Activated CD4-positive, alpha-beta T cell treated with anti-CD3 and anti-CD28 coated beads, Interleukin-2, amount 50 U/mL, for 4 hours (primary cell): ENCODE measurements at places on chromosomes 7 and 10.

DNA sequence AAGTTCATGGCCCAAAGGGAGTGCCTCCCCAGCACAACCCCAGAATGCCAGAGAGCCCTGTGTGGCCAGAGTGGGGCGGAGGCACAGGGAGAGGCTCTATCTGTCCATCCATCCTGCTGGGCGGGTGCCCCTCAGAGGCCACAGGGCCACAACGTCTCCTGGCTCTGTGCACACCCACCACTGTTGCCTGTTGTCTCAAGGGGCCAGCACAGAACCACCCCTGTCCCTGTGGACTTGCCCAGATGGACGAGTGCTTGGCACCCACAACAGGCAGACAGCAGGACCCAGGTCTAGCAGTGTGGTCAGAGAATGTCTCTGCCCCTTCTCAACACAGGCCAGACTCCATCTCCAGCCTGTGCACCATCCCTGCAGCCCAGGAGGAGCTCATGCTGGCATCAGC, 92.8 kb downstream of the PAXIP1 start:
- no peak for DNase-seq

GRCh38 chr7:117873310-117874190, at the start of gene CTTNBP2:
Gene CTTNBP2 (minus strand): TSS chr7:117873441. CDS start chr7:117873415, 26 bp downstream.
- DNase-seq = no peak

- no peak for DNase-seq
These were observed 40.7 kb downstream of the PIK3CG start for GRCh38 chr7:106905734-106906133.

GRCh38 chr10:118983263-118983662, 46.3 kb upstream of the NANOS1 start:
- DNase-seq = no peak

DNA sequence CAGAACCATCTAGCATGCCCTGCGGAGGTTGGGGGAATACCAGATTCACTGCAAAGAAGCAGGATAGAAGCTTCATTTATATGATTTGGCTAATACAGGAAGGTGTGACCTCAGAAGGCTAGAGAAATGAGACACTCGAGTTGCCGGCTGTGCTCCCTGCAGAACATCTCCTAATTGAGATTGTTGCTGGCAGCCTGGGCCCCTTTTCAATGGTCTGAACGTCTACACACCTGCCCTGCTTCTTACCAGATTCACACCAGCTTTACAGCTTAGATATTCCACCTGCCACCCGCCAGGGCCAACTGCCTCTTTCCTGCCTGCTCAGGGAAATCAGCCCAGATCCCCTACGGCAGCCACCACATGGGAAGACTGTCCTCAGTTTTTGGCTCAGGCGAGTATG, 475.3 kb upstream of the AUTS2 start:
- no peak for DNase-seq

DNA sequence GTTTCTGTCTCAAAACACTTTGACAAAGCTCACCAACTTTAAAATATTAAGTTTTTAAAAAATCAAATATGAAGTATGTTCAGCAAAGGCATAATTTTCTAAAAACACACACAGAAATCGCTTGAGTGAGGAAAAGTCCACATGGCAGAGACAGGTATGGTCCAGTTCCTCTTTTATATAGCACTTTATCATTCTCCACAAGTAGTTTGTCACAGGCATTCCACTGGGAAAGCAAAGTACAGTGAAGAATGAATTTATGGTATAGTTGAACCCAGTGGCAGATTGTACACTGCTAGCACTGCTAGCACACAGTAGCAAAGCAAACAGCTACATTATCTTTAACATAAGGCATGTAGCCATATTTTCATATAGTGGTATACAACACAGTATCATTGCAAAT, 102.3 kb downstream of the HECTD2 start:
- no peak for DNase-seq

DNA sequence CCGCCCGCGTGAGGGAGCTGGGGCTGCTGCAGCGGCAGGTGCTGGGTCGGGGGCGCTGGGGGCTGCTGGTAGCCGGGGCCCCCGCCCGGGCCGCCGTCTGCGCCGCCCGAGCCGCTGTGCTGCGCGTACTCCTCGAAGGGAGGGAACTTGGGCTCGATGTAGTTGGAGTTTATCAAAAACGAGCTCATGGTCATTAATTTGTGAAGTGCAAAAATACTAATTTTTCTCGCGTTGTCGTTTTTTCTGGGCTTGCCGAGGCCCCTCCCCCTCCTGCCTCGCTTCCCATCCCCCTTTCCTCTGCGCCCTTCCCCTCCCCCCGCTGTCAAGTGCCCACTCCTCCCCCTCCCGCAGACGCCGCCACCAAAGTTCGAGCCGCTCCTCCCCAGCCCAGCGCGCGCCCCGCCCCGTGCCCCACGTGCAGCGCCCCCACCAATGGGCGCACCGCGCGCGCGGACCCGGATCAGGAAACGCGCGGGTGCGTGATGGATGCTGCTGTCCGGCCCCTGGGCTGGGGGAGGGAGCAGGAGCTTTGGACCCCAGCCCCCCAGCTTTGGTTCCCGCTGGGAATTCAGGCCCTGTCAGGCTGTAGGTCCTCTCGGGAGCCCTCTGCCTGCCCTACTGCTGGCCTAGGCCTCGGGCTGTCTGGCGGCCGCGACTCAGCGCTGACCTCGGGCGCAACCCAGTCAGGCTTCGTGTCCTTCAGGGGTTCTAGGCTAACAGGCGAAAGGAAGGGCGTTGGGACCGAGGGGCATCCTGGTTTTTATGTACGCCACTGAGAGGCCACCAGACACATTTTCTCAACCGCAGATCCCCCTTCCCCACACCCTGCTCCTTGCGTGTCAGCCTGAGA, at the start of gene HOXA4:
Gene HOXA4, minus strand, starts transcription at position 218 of the 850 bp plus-strand sequence. Its CDS starts 24 bp downstream, at position 194.
- peak; percentile 76 for DNase-seq

- no peak for DNase-seq
These were observed 473.7 kb downstream of the ARL4A start for GRCh38 chr7:13161125-13161524.

DNA sequence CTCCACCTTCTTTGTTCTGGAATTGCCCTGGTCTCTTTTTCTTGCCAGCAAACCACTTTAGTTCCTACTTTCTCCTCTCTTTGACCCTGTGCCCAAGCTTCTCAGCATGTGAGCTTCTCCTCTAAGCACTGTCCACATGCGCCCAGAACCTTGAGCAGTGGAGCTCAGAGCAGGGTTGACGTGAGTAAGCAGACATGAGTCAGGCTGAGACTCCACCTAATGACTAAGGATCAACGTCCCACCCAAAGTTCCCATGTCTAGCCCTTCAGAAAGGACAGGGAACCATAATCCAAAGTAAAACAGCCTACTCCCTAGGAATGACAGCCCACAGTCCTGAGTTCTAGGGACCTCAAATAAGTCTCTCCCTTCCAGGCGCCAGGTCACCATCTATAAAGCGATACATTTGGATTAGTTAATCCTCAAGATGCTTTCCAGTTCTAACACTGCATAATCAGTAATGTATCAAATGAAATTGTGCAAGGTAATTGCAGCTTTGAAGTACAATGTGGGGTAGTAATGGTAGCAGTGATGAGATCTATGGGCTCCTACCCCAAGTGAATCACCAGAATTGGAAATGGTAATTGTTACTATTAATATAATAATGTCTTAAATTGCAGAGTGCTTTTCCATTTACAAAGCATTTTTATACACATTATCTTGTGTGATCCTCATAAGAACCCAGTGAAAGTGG, 44.5 kb downstream of the KCNMA1 start:
- DNase-seq = no peak

- no peak for DNase-seq
These were observed 606.6 kb upstream of the DPP6 start for GRCh38 chr7:153445641-153446040.
